ENCODE measurements at places on chromosomes 6 and 20. TPM values are rescaled to one million over a fixed set of nuclear protein-coding genes. Genes with fewer than 3 reads are reported as not detected.

DNA sequence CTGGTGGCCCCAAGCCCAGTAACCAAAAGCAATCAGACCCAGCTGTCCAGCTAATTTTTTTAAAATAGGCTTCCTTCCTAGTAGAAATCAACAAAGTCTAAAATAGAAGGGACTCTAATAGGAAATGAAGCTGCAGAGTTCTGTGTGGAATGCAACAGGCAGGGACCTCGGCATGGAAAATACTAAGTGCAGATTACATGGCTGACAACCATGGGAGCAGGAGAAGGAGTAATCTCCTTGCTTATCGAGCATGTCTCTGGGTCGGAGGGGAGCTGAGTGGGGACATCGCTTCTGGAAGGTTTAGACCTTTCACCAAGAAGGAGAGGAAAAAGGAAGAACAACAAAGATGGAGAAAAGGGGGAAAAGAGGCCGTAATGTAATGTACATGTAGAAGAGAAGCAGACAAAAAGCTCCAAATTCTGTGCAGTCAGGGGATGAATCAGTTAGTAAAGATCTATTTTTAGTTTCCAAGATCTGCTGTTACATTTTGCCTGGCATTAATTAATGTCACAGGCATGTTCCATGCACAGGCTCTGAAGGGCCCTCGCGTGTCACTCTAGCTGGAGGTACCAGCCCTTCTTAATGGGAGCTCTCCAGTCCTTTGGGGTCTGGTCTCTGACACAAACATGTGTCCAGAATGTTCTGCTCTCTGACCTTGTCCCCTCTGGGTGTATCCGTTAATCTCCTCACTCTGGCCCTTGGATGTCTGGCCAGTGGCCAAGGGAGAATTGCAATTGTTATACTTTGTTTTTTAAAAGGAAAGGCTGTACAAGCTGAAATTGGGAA is 16.6 kb upstream of the ZNF831 start:
- DNase-seq = no peak

DNA sequence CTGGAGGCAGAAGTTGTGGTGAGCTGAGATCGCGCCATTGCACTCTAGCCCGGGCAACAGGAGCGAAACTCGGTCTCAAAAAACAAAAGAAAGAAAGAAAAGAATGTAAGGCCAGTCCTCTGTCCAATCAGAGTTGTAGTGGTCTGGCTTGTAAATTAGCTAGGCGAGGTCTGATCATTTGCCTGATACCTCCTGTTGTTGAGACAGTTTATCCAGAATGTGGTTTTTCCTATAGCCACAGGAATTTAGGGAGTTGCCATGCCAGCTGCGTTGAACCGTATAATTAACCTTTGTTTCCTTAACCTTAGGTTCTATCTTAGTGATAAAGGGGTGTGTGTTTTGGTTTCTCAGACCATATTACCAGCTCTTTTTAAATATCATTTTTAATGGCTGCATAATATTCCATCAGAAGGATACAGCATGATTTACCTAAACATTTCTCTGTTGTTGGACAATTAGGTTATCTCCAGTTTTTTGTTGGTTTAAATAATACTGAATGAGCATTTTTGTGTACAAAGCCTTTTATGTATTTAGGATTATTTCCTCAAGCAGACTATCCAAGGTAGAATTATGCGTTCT is 11.7 kb upstream of the PPARD start:
- no peak for DNase-seq

- no peak for DNase-seq
Observed at GRCh38 chr6:29990931-29991330, 48.6 kb downstream of the HLA-A start.

GRCh38 chr6:136923116-136923953 is 1.2 kb downstream of the SLC35D3 start:
- no peak for DNase-seq

DNA sequence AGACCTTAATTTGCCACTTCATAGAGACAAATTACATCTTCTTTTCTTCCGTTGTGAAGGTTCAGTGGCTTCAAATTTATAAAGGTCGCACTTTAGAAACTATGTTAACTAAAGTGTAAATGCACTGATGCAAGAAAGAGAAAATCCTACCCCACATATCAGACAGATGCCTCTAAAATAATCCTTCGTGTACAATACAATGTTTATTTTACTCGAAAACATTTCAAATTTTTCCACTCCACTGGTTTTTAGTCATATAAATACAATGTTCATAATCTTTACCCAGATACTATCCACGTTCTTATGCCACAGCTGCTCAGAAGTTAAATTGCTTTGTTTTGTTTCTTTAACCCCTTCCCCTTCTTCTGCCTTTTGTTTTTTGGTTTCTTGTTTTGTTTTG is 140.3 kb upstream of the LAMP5 start:
- no peak for DNase-seq

DNA sequence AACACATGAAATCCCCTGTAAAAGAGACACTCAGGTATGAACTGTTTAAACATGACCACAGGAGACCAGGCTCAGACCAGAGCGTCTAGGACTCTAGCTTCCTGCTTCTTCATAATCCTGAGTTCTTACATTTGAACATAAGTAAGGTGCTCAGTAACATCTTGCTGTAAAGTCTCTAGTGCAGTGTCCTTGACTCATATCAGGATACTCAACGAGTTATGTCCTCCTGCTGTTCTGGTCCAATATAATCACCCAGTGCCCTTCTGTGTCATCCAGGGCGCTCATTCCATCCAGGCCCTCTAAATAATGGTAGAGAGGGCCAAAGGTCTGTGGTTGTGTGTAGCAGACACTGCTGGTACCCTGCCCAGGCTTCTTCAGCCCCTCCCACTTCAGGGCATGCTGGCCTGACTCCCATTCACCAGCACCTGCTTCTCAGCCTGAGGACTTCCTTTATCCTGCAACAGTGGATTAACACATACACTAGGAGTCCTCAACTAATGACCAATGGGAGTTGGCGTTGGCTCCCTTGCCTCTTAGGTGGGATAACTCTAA is 66.8 kb upstream of the MOCS1 start:
- no peak for DNase-seq

- DNase-seq = no peak
Observed at GRCh38 chr6:14824060-14824459, 421.8 kb upstream of the JARID2 start.

DNA sequence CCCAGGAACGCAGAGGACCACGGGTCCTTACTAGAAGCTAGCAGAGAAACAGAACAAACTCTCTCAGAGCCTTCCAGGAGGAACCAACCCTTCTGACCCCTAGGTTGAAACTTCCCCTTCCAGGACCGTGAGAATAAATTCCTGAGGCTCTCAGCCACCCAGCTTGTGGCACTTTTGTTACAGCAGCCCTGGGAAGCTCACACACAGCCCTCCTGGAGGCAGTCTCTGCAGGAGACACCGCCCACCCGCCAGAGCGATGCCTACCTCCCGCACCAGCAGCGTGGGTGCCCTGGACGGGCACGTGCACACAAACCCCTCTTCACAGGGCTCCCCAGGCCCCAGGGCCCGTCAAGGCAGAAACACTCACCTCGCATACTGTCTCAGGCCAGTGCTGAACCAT is 4.2 kb downstream of the RNASET2 start:
- no peak for DNase-seq

DNA sequence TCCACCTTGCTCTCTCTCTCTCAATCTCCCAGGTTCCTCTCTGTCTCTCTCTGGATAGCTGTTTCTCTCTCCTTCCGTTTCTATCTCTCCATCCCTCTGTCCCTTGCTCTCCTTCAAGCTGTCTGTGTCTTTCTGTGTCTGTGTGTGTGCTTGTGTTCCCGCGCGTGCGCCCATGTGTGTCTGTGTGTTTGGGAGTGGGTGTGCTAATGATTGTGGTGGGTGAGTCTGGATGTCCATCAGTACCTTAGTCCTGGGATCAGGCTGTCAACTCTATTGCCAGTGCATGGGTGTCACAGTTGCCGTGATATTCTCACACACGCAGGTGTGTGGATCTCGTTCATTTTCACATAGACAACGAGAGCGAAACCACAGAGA is 1380.6 kb upstream of the DEFB115 start:
- no peak for DNase-seq

GRCh38 chr20:63536241-63536977 is 767 bp downstream of the PTK6 start:
- peak; percentile 58 for DNase-seq

GRCh38 chr6:170187669-170188566 is 103.0 kb downstream of the DLL1 start:
- no peak for DNase-seq

DNA sequence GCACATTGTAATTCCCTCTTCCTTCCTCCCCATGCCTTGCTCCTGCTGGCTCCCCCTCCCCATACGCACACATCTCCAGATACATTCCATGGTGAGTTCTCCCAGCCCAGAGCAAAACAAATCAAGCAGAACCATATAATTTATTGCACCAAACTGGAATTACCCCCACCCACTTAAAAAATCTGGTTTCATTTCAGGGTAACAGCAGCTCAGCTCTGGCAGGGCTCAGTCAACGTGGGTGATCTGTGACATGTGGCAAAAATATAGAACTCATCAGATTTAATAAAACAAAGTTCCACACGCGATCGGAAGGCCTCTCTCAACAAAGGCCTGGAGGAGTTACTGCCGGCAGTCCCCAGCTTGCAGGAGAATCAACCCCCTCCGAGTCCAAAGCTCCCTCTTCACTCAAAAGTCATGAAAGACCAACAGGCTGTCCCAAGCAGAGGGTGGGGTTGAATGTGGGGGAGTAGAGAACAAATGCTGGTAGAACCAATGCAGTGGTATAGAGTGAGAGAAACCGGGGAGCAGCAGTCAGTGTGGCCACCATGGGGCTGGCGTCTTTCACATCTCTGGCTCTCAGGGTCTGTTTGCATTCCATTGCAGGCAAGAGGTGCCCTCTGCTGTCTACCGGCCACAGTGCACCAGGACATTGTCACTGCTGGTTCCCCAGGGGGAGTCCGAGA is 323.3 kb upstream of the NT5E start:
- peak; percentile 35 for DNase-seq

DNA sequence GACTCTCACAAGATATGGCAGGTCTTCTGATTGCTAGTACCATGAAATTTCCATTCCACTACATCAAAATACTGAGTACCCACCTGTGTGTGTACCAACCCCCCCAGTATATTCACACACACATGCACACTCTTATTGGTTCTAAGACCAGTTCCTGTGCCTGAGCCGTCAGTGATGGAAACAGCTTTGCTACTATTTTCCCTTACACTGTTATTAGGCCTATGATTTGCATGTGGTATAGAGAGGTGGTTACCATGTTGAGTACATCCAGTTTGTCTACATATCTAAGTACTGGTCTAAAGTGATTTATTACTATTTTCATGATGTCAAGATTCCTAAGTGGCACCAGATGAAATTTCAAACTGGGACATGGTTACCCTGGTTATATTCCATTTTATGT is 459.9 kb downstream of the BCKDHB start:
- DNase-seq = no peak

- no peak for DNase-seq
Observed at GRCh38 chr20:54005524-54005923, 64.9 kb downstream of the BCAS1 start.

- DNase-seq = no peak
Observed at GRCh38 chr6:106197441-106197840, 111.3 kb downstream of the PRDM1 start.

DNA sequence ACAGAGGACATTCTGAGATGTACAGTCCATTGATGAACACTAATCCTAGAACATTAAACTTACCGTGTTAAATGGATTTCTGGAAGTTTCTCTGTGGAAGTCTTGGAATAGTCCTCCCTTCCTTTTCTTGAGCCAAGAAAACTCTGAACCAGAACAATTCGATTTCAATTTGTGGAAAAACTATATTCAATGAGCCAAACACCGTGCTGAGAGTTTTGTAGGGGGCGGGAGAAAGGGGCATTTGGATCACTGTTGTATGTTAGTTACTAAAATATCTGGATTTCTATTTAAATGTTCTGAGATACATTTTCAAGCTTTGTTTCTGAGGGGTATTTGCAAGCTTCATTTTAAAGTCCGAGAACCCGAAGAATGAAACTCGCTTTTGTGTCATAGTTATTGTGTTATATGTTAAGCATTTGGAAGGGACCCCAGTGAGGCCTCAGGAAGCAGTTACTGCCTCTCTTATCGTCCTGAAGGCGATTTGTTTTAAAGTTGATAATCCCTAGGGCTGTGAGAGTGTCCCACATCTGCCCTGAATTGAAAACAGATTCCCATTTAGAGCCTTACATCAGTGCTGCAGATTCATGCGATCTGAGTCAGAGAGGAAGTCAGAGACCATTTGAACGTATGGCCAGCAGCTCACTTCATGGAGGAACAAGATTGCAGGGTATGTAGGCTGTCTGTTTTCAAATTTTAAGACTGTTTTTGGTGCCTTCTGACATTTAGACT is 70.8 kb upstream of the SASH1 start:
- DNase-seq = no peak

- DNase-seq = no peak
Observed at GRCh38 chr20:48308882-48309281, 518.9 kb downstream of the PREX1 start.

- DNase-seq = no peak
Observed at GRCh38 chr20:12535316-12535715, 473.5 kb upstream of the SPTLC3 start.

DNA sequence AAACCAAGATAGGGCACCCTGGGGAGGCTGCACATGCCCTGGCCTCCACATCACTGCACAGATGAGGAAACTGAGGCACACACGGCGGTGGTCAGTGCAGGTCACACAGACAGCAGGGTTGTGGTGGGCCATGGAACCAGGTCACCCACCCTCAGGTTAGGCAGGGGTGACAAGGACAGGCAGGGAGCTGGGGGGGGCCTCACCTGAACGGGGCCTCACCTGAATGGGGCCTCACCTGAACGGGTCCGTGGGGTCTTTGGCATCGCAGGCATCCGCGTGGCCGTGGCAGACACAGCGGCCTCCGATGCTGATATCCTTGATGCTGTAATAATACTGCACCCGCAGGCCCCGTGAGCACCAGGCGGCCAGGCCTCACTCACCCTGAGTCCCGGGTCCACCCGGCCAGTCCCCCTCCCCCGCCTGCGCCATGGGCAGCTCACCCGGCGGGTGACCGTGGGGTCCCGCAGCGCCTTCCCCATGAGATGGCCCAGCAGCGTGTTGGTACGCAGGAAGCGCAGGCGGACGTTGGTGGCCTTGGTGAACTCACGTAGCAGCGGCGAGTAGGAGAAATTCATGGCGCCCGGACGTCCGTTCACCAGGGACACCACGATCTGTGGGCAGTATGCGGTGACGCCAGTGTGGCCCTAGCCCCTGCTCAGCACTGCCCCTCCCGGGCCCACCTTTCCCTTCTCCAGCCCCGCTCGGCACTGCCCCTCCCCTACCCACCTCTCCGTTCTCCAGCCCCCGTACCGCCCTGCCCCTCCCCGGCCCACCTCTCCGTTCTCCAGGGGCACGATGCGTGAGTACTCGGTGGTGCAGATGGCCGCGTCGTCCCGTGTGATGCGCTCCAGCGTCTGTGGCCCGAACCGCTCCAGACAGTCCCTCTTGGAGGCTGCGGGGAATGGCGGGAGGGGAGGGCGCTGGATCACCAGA is 15.4 kb downstream of the LAMA5 start:
- DNase-seq = no peak

SASH1 gene
- 2.5 TPM for polyA plus RNA-seq

MRPS10 gene
- polyA plus RNA-seq = 33.9 TPM

NOTCH4 gene
- 0.32 TPM for polyA plus RNA-seq

COL9A1 gene
- polyA plus RNA-seq = not detected

ZNF831 gene
- polyA plus RNA-seq = not detected

GJA1 gene
- polyA plus RNA-seq = 76.7 TPM

LAMA2 gene
- 0.58 TPM for polyA plus RNA-seq

HIVEP2 gene
- polyA plus RNA-seq = 1.8 TPM

DPPA5 gene
- not detected for polyA plus RNA-seq

SALL4 gene
- 2.5 TPM for polyA plus RNA-seq

MYT1 gene
- polyA plus RNA-seq = 0.26 TPM

NOX3 gene
- not detected for polyA plus RNA-seq

PCMT1 gene
- 86.6 TPM for polyA plus RNA-seq

CDSN gene
- polyA plus RNA-seq = not detected

GSTA2 gene
- polyA plus RNA-seq = not detected

PERP gene
- 53.2 TPM for polyA plus RNA-seq
